Posterior vena cava (tissue), 2 donors: ENCODE measurements at places on chromosomes 5 and 9. TPM values are rescaled to one million over a fixed set of nuclear protein-coding genes. Genes with fewer than 3 reads are reported as not detected.
A peak's percentile ranks its signal among the peaks of the same experiment; 100 is the strongest.

- DNase-seq: no peak
These were observed 1.5 kb downstream of the CSF2 start for GRCh38 chr5:132074772-132075718.

Gene PCDHGB1
- total RNA-seq: 2.8 TPM

DNA sequence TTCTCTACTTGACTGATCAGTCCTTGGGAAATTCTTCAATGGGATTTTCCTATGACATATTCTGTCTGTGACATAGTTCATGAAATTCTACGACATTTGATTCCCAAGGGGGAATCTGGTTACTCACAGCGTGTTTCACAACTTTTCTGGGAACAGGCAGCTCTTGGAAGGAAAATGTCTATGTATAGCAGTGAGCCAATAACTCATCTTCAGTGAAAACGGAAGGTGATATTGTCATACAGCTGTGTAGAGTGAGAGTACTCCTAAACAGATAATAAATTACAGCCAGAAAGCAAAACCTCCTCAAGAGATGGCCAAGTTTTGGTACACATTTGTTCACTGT lies 91.4 kb downstream of the C9orf152 start:
- no peak for DNase-seq

DNA sequence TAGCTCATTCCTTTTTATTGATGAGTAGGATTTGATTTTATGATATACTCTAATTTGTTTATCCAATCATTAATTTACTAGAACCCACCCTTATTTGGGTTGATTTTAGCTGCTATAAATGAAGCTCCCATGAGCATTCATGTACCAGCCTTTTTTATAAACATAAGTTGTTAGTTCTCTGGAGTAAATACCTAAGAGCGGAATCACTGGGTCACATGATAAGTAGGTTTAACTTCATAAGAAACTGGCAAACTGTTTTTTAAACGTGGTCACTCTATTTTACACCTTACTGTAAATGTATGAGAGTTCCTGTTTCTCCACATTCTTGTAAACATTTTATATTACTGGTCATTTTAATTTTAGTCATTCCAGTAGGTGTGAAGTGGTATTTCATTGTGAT lies 364.6 kb downstream of the NPR3 start:
- no peak for DNase-seq

DNA sequence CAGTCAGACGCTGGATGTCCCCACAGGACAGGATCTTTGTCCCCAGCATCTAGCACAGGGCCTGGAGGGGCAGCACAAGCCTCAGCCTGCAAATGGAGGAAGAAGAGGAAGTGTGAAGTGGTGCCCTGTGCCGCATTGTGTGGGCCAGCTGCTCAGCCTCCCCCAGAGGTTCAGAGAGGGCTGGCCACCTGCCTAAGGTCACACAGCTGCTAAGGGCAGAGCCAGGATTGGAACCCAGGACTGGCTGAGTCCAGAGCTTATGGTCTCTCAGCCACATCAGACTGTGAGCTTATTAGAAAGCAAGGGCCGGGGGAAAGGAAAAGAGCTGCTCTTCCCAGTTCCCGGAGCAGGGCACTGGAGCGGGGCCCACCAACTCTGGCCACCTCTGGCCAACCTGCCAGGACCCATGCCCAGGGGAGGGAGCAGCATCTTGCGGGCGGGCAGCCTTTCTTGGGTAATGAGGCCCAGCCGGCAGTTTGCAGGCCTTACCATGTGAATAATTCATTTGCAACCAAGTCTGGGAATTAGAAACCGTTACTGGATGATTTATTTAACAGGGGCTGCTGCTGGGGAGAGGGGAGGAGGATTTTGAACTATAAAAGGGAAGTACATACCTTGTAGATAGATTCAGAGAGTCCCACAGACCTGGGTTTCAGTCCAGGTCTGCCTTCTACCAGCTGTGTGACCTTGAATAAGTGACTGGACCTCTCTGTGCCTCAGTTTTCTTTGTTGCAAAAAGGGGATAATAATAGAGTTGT lies 11.6 kb upstream of the CRB2 start:
- no peak for DNase-seq

DNA sequence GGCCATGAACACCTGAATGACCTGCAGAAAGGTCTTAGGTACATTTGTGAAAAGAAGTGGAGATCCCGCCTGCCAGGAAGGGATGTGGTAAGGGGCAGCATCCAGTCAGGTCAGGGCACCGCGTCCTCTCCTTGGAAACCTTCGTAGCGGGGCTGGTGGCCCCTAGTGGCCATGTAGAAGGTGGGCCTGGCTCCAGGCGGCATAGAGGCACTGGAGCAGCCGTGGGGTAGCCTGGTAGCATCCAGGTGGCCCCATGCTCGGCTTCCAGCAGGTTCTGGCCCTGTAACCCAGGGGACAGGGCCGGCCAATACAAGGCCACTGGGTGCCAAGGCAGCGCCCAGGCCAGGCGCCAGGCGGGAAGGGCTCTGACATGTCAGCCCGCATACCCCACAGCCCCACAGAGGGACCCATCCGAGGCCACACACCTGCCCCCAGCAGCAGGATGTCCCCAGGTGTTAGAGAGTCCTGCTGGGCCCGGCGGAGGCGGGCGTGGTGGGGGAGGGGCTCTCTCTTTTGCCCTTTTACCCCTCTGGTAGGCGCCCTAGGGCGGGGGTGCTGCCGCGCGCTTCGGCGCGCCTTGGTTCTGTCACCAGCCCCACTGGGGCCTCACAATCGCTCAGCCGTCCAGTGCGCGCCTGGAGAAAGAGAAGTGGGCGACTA lies 58.3 kb upstream of the SPATA31E1 start:
- DNase-seq: no peak

DNA sequence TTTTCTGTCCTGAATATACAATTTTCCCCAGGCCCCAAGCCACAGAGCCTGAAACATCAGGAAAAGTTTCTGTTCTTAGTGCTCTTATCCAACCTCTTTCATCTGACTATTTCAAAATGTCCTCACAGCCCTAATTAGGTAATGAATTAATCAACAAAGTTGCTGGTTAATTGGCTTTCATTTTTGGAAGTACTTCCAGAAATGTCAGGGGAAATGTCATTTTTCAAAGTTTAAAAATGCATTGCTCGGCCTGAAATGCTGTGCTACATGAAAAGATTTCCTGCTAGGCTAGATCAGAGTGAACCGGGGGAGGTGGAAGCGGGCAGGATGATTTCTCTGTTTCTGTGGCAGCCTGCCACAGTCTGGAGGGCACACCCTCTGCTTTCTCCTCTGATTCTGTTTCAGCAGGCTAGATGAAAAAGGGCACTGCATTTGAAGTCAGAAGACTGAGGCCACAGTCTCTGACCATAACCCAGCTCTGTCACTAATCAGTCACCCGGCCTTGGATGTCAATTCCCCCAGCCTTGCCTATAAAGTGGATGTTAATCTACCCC lies 55.9 kb upstream of the BARX1 start:
- no peak for DNase-seq

DNA sequence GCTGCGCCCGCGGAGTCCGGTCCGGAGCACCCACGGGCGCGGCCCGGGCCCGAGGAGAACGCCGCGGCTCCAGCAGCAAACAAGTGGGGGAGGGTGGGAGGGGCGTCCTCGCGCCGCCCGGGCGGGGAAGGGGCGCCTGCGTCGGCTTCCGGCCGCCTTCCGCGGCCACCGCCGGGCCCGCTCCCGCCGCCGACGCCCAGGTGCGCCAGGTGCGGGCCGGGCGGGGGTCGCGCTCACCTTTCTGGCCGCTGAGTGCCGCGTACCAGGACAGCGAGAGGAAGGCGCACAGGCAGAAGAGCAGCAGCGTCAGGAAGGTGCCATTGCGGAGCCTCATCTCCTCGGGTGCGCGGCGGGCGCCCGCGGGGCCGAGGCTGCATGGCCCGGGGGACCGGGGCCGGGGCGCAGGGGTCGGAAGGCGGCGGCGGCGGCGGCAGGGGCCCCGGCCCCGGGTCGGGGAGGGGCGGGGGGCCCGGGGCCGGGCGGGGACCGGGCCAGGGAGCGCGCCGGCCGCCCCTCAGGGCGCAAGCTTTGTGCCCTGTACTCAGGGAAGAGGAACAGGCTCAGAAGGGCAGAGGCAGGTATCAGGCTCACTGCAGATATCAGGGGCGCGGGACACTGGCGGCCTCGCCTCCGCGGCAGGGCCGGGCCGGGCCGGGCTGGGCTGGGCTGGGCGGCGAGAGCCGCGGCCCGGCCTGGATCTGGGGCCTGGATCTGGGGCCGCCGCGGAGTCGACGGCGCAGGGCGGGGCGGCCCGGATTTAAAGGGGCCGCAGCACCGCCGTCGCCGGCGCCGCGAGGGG lies at the start of gene MGAT4B:
Gene MGAT4B, minus strand, starts transcription at position 617 of the 799 bp plus-strand sequence. Its CDS starts 283 bp downstream, at position 334.
- DNase-seq: peak; percentile 91

- no peak for DNase-seq
These were observed 61.0 kb upstream of the ADAMTS2 start for GRCh38 chr5:179406031-179406961.

DNA sequence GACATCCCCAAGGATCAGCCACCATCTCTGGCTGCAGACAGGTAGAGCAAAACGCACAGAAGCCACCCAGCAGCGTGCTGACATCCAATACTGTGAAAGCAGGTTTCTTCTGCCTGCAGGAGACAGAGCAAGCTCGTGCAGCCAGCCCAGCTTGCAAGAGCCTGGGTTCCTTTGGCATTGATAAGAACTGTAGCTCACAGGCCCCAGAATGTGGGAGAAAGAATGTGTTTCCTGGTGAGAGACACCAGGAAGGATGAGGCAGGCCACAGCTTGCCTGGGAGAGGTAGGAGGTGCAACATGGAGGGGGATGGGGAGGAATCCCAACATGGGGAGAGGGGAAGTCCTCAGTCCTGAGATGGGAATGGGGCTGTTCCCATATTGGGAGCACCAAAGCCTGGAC lies 34.0 kb upstream of the ARAP3 start:
- no peak for DNase-seq

DNA sequence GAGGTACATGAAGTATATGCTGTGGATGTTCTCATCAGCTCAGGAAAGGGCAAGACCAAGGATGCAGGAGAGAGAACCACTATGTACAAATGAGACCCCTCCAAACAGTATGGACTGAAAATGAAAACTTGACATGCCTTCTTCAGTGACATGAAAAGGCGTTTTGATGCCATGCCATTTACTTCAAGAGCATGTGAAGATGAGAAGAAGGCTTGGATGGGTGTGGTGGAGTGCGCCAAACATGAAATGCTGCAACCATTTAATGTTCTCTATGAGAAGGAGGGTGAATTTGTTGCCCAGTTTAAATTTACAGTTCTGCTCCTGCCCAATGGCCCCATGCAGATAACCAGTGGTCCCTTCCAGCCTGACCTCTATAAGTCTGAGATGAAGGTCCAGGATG lies 47.7 kb downstream of the SEMA4D start:
- no peak for DNase-seq

Gene MEIKIN
- total RNA-seq: 1.4 TPM

GRCh38 chr5:157166214-157167213 lies at the start of gene GARIN3:
Gene GARIN3, minus strand, starts transcription at chr5:157166264. Its CDS starts 96 bp downstream, at chr5:157166168.
- DNase-seq: no peak

Gene SPATA31C2
- total RNA-seq: not detected

DNA sequence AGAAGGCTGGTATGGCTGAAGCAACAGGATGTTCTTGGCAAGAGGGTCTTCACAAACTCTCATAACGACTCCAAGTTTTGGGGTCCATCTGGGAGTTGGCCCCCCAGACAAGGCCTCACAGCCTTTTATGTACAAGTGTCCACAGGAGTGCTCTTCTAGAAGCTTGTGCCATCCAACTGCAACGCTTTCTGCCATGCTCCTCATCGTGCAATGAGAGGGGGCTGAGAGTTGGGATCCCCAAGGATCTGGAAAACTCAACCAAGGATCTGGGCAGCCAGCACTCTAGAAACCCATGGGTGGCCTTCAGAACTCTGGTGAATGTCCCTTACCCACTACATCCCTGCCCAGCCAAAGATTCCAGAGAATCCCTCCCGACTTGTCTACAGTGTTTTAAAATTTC lies 8.5 kb upstream of the AMBP start:
- no peak for DNase-seq

DNA sequence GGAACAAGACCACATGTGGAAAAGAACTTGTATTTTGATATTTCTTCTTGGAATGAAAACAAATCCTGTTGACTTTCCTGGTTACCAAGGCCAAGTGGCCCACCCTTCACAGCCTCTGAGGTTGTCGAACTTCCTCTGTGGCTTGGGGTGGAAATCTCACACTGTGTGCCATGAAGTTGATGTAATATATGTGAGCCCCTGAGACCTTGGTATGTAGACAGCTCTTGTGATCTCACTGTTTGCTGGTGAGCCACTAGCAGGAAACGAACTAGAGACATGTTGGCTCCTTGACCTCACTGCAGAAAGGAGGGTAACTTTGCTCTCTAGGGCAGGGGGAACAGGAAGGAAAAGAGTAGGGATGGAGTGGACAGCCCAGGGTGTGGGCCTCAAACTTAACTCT lies 159.4 kb downstream of the ARHGAP26 start:
- no peak for DNase-seq

GRCh38 chr5:88045165-88045564 lies 223.5 kb downstream of the TMEM161B start:
- no peak for DNase-seq

GRCh38 chr9:111118256-111118948 lies 80.1 kb upstream of the LPAR1 start:
- DNase-seq: no peak

- no peak for DNase-seq
These were observed 35.1 kb upstream of the ADRB2 start for GRCh38 chr5:148791334-148791667.

DNA sequence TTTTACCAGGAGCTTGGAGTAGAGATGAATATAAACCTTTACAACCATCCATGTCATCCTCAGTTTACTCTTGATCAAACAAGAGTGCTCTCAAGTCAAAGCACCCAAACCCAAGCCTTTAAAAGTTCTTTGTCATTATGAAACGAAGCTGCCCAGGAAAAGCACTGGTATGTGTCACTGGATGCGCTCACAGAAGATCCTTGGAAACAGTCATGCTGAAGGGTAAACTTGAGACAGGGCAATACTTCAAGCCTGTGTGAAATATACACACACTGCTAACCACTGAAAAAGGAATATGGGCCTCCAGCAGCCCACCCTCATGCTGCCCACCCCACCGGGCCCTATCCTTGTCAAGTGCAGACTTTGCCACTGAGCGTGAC lies 84.5 kb downstream of the PRRT1B start:
- no peak for DNase-seq

DNA sequence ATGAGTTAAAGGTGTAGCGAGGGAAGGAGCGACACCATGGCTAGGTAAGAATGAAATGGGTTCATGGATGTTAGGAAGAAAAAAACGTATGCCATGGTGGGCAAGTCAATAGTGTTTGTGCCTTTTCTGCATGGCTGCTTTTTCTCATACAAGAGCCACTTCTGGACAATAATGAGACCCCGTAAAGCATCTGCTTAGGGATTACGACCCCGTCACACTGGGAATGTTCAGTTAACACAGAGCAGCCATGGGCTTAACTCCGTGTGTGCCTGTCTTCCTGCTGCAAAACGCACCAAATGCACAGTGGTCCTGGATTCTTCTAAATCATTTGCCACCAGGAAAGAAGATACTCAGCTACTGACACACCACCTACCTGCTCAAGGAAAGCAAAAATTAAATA lies 81.8 kb downstream of the NFIB start:
- no peak for DNase-seq

- no peak for DNase-seq
These were observed 83.0 kb upstream of the PRLR start for GRCh38 chr5:35313291-35313690.
